ENCODE measurements at places on chromosomes 13 and 19.

DNA sequence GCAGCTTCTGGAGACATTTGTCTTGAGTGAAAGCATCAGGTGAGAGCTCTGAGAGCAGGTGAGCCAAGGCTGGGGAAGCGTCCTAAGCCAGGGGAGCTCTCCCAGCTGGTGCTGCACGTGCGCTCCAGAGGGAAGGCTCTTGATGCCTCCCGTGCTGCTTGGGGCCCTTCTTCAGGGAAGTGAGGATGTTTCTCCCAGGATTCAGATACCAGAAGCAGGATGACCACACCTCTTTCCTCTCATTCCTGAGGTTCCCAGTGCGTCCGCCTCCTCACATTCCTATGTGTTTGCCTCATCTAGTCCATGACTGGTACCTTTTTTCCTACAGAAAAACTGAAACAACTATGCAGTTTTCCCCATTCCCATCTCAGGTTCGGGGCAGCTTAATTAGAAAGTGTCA, 231.0 kb upstream of the IRS2 start:
- no peak for DNase-seq

DNA sequence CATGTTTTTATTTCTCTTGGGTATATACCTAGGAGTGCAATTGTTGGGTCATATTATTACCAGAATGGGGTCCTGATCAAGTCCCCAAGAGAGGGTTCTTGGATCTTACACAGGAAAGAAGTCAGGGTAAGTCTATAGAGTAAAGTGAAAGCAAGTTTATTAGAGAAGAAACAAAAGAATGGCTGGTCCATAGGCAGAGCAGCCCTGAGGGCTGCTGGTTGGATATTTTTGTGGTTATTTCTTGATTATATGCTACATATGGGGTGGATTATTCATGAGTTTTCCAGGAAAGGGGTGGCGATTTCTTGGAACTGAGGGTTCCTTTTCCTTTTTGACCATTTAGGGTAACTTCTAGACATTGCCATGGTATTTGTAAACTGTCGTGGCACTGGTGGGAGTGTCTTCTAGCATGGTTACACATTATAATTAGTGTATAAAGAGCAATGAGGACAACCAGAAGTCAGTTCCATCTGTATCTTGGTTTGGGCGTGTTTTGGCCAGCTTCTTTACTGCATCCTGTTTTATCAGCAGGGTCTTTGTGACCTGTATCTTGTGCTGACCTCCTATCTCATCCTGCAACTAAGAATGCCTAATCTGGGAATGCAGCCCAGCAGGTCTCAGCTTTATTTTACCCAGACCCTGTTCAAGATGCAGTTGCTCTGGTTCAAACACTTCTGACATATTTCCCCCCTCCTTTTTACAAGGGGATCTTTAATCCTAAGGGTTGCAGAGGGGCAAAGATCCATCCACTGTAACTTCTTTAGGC, 41.1 kb downstream of the CEACAM1 start:
- DNase-seq: no peak

GRCh38 chr19:35743640-35744429, 1.4 kb downstream of the U2AF1L4 start:
- no peak for DNase-seq

DNA sequence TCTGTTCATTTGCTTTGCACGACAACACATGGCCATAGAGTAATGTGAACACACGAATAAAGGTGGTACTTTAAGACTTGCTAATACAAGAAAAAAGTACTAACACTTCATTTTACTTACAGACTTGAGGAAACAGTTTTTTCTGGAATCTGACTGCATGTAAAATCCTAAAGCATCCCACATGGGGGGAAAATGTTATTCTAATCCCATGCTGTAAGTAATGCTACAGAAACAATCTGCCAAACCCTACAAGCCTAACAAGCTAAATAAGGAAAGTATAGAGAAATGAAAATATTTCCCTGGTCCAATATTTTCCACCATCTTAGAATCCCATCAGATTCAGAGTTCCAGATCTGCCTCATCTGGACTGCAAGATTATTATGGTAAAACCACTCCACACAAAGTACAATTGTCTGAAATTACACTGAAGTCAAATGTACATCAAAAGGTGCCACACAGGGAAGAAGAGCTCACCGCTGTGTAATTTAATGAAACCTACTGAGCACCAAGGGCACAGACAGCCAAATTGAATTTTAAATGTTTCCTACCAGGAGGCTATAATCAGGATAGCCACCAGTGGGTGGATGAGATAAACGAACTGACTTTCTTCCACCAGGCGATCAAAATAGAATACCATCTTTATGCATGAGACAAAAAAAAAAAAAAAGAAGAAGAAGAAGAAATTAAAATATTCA, 22.0 kb downstream of the LHFPL6 start:
- no peak for DNase-seq

- DNase-seq: no peak
Observed at GRCh38 chr13:112725346-112726015, 35.6 kb downstream of the ATP11A start.

DNA sequence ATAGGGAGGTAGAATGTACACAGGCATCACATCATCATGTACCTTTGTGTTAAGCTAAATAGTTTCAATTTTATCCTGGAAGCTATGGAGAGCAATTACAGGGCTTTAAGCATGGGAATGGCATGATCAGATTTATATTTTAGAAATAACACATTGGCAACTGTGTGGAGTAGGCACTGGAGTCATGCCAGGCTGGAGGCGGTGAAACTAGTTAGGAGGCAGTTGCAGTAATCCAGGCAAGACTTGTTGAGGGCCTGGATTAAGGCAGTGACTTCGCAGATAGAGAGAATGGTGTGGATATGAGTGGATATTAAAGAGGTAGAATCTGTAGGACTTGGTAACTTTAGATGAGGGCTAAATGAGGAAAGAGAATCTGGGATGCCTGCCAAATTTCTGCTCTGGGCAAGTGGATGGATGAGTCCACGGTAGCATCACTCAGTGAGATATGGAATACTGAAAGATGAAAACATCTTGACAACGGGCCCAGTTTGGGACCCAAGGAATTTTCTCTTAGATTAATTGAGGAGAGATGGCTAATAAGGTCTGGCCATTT, 506.2 kb downstream of the FGF9 start:
- DNase-seq: no peak

All from activated T-helper 1 cell treated with anti-CD3 and anti-CD28 coated beads, Interleukin-2, amount 50 U/mL, for 16 hours (primary cell).